ENCODE measurements at places on chromosomes 16 and 17.
A peak's percentile ranks its signal among the peaks of the same experiment; 100 is the strongest.

GRCh38 chr17:20284570-20285295, 182.6 kb downstream of the LGALS9B start:
- no peak for DNase-seq

GRCh38 chr17:28030386-28030785, 12.1 kb upstream of the NLK start:
- DNase-seq: no peak

- DNase-seq: no peak
Observed at GRCh38 chr16:11725457-11725856, 17.2 kb downstream of the TXNDC11 start.

- no peak for DNase-seq
Observed at GRCh38 chr17:66971730-66972441, 7.4 kb downstream of the CACNG4 start.

DNA sequence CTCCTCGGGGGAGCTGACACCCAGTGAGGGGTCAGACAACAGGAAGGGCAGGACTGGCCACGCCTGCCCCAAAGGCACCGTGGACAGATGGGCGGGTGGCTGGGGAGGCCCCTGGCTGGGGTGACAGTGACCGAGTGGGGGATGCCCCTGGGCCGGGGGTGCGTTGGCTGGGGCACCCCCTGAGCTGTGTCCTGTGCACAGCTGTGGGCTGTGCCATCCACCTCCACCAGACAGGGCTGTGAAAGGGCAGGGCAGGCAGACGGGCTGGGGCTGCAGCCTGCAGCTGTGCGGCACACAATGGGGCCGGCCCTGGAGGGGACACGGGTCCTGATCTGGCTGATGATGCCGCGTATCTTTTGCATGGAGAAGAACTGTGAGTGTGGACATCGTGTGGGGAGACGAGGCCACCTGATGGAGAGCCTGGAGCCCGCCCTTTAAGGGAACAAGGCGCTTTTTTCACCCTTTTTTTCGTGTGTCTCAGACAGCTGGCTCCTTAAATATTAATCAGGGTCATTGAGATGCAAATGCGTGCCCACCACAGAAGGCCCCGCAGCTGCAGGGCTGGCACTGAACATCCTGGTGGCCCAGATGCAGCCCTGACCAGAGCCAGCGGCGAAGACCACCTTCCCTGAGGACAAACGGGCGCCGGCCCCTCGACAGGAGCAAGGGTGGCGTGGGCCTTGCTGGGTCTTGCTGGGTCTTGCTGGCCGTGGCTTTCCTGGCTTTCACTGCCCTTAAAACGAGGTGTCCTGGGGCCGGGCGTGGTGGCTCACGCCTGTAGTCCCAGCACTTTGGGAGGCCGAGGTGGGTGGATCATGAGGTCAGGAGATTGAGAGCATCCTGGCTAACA, 42.4 kb upstream of the GNG13 start:
- no peak for DNase-seq

- DNase-seq: no peak
Observed at GRCh38 chr17:69898601-69899000, 176.4 kb upstream of the KCNJ16 start.

DNA sequence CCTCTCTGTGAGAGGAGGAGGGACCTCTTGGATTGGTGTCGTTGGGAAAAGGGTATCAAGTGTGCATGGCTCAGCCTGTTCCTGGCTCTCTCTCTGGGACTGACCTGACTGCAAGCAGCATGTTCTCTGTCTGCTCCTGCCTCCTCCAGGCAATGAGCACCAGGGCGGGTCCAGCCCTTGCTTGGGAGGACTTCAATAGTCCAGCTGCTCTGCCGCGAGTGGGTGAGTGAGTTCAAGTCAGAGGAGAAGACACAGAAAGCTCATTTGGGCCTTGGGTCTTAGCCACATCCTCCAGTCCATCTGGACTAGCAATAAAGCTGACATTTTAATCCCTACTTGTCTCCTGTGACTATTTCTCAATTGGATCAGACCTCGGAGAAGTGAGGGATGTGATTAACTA, 25.2 kb upstream of the TNS4 start:
- DNase-seq: no peak

GRCh38 chr17:74738051-74738996, 1.3 kb downstream of the RAB37 start:
- peak; percentile 37 for DNase-seq

GRCh38 chr17:5877948-5878347, 192.2 kb upstream of the WSCD1 start:
- DNase-seq: peak; percentile 76

GRCh38 chr16:68528233-68528632, 10.9 kb upstream of the ZFP90 start:
- no peak for DNase-seq

DNA sequence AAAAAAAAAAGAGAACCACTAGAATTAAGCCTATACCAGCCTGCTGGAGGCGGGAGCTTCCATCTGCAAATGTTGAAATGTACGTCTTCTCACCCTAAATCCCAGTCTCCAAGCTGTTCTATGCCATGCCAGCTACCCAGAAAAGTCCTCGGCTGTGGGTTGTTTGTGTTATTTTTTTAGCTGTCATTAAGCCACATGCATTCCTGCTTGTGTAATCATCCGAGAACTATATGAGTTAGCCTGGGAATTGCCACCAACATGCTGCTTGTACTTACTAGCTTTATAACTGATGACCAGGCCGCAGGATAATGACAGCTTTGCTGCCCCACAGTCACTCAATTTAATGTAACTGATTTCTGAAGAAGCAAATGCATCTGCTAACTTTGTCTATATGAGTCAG, 313.9 kb upstream of the SALL1 start:
- DNase-seq: no peak

- peak; percentile 56 for DNase-seq
Observed at GRCh38 chr17:79188048-79188447, 113.4 kb downstream of the ENGASE start.

GRCh38 chr17:48529683-48530009, 1.2 kb downstream of the HOXB1 start:
- DNase-seq: no peak

DNA sequence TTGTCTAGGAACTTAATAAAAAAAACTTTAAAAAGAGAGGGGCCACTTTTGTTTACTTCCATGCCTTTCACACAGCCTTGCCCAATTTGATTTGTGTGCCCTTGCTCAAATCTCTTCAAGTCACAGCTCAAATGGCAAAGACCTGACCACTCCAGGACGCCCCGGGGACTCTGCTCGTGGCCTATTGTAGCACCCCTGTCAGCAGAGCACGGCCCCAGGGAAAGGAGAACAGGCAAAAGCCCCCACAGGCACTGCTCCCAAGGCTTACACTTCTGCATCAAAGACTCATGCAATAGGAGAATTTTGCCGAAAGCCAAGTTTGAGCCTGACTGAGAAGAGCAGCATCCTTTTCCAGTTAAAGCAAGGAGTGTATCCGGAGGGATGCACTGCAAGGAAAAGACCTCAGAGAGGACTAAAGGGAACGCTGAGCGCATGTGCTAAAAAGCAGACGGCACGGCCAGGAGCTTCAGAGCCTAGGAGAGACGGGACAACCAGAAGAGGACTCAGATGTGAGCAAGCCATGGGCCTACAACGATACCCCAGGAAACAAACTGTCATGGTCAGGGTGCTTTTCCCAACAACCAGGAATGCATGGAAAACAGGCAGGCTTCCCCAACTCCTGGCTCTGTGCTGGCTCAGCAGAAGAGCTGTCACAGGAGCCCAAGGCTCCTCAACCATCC, 8.2 kb downstream of the CREBBP start:
- DNase-seq: no peak

- DNase-seq: no peak
Observed at GRCh38 chr17:57963149-57963511, 7.9 kb upstream of the CUEDC1 start.

- no peak for DNase-seq
Observed at GRCh38 chr17:32445074-32445415, 735 bp downstream of the PSMD11 start.

DNA sequence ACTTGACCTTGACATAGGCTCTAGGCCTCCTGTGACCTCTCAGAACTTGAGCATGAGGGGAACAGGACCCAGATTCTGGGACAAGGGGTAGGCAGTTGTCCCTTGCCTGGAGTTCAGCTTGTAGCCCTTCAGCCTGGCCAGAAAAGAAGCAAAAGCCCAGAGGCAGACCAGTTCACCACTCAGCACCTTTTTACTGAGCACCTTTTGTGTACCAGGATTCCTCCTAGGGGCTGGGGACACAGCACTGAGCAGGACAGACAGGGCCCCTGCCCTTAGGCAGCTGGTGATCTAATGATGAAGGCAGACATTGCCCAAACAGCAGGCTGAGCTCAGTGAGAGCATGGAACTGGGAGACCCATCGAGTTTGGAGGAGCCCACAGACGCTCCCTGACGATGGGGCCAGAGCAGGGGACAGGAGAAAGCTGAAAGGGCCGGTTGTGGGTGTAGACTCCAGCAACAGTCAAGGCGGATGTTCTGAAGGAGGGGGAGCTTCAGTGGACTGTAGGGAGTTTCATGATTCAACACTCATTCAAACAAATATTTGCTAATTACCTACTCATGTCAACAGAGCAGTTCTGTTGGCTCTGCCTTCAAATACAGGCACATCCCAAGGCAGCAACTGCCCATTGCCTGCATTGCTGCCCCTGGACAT, 32.0 kb downstream of the SBK1 start:
- DNase-seq: no peak

- DNase-seq: no peak
Observed at GRCh38 chr17:77676237-77676661, 282.3 kb upstream of the TNRC6C start.

- DNase-seq: no peak
Observed at GRCh38 chr17:74918906-74919305, 4.1 kb downstream of the USH1G start.

GRCh38 chr16:72012607-72013006, 4.1 kb downstream of the DHODH start:
- no peak for DNase-seq

DNA sequence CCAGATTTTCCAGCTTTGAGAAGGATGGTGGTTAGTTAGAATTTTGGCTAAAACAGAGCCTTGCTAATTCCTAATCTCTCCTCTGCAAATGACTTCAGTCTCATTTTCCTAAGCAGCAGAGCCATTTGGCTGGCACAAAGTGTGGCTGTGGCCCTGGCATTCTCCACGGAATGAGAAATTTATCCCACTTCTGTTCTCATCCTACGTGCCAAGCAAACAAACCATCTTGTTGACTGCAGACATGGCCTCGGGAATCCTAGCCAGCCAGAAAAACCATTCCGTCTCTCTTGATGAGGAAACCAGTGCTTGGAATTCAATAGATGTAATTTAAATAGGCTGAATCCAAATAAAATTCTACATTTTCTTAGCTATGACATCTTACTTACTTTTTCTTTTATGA, 34.1 kb upstream of the ELAC2 start:
- DNase-seq: no peak

Measured in posterior cingulate gyrus (tissue), 11 donors.